Fibroblast of mammary gland (primary cell): ENCODE measurements at places on chromosomes 3 and 15.

GRCh38 chr15:66789029-66790025, 87.3 kb downstream of the SMAD6 start:
- peak; percentile 74 for DNase-seq

DNA sequence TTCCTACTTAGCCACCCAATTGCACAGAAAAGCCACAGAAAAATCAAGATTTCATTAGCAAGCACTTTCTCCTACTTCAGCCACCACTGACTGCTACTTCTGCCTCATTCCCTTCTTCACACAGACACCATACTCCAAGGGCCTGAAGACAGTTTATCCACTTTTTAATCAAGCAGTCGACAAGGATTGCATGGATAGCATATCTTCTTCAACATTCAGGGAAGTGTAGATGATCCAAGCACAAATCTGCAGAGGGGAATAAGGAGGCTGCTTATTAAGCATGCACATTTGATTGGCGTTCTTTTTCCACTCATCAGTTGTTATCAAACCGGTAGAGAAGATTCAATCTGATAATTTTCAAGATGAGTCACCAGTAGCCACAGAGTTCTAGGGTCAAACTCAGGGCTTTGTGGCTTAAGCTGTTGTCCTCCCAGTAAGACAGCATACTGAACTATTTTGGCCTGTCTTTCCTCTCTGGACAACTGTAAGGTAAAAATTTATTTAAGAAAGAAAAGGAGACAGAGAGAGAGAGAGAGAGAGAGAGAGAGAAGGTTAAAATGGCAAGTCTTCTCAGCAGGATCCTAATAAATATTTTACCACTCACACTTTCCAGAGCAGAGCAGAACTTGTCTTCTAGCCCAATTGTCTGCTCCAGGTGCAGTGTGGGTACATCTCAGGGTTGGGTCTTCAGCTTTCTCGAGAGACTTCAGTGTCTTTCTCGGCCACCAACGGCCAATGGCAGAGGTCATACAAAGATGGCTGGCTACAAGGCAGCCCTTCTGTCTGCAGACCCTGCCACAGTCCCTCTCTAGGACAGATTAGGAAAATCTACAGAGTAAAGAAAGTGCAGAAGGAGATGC, 80.6 kb upstream of the BHLHE40 start:
- DNase-seq: peak; percentile 63

DNA sequence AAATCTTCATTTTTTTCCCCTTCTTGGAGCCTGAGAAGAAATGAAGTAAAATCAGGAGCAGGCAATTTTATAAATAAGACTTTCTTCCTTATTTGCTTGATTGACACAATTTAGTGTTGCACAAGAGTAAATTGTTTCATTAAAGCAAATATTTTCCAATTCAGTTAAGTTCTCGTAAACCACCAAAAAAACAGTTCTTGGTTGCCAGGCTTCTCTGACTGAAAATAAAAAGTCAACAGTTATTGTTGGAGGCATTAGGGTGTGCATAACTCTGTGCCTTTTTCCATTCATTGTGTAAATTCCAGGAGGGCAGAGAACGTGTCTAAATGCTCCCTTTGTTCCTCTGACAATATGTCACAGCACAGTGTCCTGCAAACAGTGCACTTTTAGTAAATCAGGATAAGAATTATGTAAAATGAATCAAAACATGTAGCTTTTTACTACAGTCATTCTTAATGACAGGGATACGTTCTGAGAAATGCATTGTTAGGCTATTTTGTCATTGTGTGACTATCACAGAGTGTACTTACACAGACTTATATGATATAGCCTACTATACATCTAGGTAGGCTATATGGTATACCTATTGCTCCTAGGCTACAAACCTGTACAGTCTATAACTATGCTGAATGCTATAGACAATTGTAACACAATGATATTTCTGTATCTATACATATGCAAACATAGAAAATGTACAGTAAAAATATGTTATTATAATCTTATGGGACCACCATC, at the start of gene CP:
Gene CP (minus strand): TSS at position 47 of the 735 bp plus-strand sequence. CDS start 37 bp downstream, at position 10.
- no peak for DNase-seq

GRCh38 chr15:80599359-80599758, 95.8 kb upstream of the ABHD17C start:
- DNase-seq: peak; percentile 78

- peak; percentile 34 for DNase-seq
Measured at GRCh38 chr15:90667073-90667754, 49.9 kb upstream of the BLM start.

DNA sequence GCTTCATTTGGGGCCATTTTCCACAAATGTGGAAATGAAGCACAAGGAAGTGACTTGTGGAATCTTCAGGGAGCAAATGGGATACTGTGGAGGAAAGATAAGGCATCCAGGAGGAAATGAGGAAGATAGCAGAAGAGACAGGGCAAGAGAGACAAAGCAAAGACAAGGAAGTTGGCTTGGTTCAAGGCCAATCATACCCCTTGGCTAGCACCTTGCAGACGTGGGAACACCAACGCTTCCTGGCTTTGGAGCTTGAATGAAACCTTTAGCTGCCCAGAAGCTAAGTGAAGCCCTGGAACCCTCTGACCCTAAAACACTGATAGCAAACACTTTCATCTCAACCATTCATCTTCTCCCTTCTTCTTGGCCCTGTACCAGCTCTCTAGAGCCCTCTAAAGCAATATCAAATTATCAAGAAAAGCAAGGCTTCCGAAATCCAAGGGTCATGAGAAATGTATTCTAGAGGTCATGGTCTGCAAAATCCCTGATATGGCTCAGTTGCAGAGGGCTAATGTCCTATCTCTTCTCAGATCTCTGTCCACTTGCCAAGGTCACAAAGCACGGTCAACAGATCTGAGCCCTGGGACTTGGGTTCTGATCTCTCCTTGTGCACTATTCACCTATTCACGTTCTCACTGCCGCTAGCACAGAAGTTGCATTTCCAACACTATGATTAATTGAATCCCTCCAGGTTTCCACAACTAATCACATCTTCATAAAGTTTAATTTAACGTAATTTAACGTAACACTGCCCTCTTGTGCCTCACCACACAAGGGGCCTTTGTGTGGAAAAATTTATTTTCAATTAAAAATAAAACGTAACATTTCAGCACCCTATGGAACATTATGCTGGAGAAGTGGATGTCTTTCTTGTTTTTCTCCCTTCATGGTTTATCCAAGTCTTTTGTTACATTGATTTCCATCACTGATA, 557.6 kb upstream of the ADAMTS9 start:
- peak; percentile 40 for DNase-seq

DNA sequence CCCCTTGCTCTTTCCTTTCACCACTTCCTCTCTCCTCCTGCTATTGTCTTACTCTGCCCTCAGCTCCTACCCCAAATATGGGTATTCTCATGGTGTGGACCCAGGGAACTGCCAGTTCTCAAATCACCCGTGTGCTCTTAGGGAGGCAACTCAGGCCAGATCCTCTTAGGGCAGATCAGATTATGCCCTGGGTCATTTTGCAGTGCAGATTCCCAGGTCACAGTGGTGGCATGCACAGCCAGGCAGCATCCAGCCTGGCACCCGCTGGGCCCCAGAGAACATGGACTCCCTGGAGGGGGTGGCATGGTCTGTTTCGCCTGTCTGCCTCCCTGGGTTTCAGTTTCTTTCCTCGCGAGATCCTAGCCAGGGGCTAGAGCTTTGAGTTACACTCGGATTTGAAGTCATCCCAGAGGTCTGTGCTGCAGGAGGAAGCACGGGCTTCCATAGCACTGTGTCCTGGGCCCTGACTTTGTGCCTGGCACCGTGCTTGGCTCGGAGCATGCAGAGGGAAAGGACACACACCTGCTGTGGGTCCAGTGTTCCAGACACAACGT, 96.1 kb downstream of the TOP2B start:
- no peak for DNase-seq

DNA sequence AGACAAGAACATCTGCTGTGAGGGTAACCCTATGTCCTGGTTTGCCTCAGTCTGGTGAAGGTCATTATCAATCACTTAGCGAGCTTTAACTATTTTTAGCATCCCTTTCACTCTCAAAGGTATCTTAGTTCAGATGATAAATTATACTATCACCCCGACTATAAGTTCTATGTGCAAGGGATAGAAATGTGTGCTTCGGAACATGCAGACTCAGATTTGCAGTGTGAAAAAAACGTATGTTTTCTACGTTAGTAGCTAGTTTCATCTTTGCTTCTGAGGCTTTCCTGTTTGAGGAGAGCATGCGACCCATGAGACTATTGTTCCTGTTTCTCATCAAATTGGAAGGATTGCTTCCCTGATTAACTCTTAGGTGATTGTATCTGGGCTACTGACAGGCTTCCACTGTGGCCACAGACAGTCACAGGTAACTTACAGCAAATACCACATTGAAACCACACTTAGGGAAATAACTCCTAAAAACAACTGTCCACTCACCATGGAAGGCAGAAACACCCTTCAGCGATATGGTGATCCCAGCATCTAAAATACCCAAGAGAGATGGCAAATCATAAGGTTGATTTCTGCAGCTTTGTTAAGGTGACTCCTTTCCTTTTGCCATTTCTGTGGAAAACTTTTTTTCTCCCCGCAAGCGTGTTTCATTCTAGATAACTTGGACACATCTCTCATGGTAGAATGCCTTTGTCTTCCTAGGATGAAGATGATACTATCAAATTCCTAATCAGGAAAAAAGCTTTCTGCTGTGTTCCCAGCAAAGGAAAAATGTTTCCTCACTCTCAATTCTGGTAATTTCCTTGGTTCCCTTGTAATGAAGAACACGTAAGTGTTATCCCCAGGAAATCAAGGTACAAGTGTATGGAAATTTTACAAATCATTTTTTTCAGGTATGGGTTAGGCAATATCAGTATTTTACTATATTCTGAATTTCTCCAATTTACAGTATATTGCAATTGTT, 5.2 kb downstream of the GCSAM start:
- DNase-seq: no peak

GRCh38 chr15:90838139-90838538, 30.2 kb upstream of the FURIN start:
- DNase-seq: no peak

DNA sequence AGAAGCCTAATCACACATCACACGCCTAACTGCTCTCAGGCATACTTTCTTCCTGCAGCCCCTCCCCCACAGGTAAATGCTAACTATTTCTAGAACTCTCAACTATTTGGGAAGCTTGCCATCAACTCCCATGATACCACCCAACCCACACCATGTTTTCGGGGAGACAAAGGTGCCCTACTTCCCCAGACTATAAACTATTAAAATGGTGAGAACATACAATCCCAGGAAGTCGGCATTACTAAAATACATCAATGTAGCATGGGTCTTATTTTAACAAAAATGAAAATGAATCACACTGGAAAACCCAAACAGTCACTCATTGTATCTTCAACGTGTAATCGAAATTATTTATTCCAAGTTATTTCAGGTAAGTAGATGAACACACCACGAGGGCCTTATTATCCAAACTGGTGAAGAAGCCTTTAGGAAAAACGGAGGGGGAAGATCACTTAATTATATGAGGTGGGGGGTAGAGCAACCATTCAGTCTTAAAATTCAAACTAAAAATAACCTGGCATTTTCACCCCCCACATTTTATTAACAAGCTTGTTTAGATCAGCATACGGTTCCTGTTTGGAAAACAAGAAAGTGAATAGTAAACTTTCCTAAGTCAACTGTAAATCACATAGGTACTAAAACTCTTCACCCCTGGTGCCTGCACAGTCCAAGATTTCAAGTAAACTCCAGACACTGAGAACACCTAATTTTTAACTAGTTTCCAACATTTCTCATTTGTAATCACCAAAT, 1.9 kb downstream of the TBL1XR1 start:
- DNase-seq: no peak

DNA sequence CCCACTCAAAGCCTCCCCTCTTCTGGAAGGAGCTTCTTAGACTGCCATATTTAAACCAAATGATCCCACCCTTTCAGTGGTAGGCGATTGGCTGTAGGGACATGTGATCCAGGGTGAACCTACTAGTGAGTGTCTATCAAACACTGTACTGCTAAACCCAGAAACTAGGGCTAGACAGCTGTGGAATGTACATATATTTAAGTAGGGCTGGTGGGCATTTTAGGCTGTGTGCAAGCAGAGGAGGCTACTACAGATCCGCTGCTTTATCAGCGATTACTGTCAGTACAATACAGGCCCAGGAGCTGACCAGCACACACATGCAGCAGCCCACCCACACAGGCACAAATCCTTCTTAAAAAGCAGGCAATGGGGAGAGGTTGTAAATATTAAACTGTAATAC, 15.4 kb upstream of the LARP6 start:
- no peak for DNase-seq
